ENCODE measurements at places on chromosomes 6 and 20.
A peak's percentile ranks its signal among the peaks of the same experiment; 100 is the strongest.

DNA sequence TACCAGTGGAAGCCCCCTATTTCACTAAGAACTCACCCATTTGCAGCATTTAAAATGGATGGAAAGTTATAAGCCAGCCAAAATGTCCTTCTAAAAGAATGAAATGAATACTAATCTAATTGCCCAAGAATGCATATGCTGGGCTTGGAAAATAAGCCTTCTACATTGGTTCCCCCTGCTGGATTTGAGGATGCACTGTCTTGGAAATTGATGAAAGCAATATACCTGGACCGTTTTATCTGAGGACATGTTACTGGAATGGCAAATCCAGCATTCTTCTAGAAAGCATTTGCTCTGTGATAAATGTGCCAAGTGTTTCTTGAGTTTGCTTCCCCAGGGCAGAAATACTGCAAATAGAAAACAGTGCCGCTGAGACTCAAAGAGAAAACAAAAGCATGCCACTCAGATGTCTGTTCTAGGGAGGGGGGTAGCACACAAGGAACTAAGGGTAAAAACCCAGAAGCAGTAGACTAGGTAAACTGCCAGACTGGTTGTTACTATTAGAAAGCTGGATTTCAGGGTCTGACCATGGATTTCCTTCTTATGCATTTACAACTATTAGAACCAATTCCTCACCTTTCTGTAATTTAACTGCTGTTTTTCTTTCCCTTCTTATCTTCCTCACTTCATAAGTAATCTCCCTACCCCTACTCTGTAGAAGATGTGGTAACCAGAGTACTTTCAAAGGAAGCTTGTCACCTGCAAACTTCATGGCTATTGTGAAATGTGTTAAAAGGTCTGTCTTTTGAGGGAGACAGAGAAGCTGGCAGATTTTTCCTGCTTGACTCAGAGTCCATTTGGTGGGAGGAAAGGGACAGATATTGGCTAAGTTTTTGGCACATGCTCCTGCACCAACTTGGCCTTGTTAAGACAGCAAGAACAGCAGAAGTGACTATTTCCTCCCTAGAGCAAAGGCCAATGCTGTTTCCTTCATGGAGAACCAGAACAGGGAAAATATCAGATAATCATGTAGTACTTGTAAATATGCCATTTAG, 642.6 kb downstream of the KIF16B start:
- no peak for DNase-seq

DNA sequence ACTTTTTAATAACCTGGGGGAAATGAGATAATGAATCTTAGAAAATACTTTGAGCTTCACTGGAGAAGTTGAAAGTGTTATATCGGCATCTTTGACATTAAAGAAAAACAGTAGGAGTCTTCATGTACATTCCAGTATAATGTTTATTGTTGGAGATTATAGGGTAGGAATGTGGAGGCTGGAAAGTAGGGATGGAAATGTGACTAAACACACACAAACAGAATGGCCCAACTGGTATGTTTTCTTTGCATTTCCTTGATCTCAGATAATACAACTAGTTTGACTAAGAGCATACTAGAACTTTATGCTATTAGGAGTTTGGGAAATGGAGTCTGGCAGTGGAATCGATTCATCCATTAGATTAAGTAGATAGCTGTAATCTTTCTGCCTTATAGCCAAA, 10.1 kb upstream of the BAG2 start:
- DNase-seq = no peak

DNA sequence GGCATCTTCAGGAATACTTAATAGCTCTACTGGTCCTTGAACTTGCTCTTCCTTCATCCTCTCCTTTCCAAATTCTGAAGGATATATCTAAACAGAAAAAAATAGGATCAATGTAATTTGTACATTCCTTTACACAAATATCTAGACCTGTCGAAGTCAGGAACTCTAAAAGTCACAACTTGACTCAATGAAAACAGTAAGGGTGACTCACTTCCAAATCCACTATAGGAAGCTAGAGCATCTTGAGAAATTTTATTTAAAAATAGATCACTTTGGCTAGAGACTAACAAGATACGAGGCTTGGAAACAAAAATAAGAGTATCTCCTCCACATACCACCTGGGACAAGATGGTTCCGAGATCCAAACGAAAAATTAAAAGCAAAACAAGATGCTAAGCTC, 12.2 kb downstream of the ESF1 start:
- DNase-seq = no peak

DNA sequence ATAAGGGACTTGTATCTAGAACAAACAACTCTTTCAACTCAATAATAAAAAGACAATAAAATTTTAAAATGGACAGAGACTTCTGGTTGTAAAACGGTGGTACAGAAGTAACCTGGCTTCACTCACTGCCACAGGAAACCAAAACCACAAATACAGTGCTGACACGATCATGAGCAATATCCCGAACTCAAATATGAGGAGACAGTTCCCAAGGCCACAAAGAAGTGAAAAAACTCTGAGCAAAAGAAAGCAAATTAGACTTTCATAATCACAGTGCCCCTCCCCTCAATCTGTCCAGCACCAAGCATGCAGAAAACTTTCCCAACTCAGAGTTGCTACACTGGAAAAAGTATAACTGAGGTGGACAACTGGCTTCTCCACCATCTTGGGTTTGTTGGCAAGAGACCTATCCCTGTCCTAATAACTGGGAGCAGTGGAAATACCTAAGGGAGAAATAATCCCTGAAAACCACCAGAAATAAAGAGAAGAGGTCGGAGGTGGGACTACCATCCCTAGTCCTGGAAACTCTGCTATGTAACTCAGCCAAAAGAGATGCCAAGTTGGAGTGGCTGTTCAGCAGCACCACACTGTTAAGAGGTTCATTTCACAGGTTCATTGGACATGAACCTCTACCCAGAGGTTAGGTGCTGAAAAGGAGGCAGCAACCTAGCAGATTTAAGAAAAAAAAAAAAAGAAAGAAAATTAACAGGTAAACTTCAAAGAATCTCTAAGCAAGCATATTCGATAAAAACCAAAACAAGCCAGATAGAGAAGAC, 55.5 kb downstream of the REV3L start:
- peak; percentile 6 for DNase-seq

- no peak for DNase-seq
Observed at GRCh38 chr6:75044846-75045245, 161.0 kb downstream of the COL12A1 start.

DNA sequence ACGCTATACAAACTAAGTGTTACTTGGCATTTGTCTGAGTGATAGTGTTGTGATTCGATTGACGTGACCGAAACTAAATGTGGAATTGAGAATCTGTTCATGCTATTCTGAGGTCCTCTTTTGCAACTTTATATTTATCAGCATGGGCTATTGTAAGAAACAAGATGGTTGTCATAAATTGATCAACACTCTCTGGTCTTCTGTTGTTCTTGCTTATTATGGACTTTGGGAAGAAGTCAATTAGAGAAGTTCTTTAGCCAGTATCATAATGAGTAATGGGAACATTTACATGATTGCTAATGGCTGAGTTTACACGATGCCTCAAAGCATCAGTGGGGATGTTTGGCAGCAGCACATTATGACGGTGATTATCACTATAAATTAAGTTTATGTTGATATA, 195.0 kb downstream of the CD83 start:
- DNase-seq = no peak

- DNase-seq = no peak
Observed at GRCh38 chr6:136771306-136771705, 21.0 kb downstream of the MAP3K5 start.

DNA sequence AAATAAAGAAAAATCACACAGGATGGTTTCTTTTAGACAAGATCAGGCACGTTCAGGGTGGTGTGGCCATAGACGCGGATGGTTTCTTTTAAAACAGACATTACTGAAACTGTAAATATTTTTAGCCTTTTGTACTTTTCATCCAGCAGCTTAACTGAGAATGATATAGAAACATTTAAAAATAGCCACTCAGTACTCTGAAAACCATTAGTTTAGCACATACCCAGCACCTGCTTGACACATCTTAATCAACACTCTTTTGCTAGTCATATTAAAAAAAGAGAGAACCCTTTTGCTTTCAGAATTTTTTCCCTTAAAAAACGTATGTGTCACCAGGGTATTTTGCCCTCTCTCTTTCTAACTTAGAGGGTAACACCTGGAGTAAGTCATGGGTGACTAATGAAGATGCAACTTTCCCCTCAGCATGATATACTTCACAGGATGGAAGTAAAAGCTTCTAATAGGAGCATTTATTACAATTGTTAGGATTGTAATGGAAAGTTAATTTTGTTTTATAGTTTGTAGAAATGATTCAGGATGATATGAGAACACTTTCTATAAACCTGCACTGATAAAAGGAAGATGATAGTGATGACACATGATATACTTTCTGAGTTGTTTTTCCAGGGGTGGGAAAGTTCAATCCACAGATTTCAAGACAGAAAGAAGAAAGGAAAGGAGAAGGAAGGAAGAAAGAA, 45.2 kb downstream of the BACH2 start:
- no peak for DNase-seq

GRCh38 chr6:109834595-109835437, 143.3 kb upstream of the GPR6 start:
- DNase-seq = no peak

DNA sequence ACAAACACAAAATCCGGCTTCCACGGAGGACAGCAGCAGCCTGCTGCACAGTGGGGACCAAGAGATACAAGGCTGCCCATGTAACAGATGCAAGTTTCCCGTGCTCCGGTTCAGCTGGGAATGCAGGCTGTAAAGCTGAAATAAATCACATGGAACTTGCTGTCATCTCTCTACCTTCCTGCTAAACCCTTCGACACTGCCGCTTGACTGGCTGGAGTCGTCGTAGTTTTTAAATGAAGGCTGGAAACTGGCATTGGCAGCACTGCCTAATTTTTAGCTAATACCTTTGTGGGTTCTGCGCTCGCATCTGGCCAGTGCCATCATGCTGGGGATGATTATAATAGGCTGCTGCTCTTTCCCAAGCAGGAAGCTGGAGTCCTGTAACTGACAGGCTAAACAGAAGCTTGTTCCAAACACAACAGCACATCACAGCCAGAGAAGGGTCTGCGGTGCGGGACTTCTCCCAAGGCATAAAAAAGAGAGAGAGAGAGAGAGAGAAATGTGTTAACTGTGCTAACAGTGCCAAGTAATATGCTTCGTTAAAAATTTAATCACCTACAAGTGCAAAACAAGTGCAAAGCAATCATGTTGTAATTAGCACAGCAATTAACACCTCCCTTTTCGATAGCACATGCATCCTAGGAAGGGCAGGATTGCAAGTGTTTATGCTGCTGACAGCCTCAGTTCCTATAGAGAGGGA, 146.1 kb downstream of the TFAP2A start:
- no peak for DNase-seq

DNA sequence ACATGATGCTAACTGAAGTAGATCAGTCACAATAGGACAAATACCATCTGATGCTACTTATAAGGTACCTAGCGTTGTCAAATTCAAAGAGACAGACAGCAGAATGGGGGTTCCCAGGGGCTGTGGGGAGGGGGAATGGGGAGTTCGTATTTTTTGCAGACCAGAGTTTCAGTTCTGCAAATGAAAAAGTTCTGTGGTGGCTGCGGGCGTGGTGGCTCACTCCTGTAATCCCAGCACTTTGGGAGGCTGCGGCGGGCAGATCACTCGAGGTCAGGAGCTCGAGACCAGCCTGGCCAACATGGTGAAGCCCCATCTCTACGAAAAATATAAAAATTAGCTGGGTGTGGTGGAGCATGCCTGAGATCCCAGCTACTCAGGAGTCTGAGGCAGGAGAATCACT, 68.1 kb downstream of the SLC22A23 start:
- no peak for DNase-seq

- no peak for DNase-seq
Observed at GRCh38 chr20:61815678-61816077, 250.0 kb downstream of the TAF4 start.

DNA sequence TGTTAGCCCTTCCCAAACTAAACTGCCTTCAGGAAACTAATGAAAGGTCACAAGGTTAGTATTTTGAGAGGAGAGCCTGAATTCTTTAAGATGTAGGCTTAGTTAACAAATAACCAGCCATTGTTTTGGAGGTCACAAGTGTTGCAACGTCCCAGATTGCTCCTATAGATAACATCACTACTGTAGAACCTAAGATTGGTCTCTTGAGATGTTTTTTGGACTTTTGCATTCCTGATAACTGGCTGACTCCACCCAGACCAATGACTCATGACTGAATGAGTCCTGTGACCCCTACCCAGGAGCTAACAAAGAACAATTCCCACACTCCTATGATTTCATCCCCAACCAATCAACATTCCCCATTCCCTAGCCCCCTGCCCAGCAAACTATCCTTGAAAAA, 178.8 kb downstream of the SCP2D1 start:
- no peak for DNase-seq

- DNase-seq = no peak
Observed at GRCh38 chr6:126643352-126643751, 303.4 kb downstream of the CENPW start.

DNA sequence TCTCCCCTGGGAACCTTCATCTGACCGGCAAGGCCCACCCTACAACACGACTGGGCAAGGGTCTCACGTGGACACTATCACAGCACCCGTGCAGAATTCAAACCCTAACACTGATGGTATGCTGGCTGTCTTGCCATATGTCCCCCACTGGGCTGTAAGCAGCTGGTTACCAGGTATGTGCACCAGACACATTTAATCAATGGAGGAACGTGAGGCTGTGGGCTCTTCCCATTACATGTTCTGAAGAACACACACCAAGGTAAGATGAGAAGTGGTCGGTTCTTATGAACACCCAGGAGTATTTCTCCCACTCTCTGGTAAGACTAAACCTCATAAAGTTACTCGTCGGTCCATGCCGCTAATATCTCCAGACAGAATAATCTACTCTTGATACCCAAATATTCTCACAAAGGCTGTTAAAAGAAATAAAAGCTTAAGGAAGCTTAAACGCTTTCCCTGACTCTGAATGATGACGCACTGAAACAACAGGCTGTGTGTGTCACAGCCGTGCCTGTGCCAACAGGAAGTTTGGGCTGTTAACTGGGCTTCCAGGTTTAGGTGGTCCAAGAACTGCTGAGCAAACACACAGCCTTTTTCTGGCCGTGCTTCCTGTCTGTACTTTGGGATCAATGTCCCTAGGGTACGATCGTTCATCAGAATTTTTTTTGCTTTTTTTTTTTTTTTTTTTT, 75.3 kb downstream of the SLC23A2 start:
- DNase-seq = no peak

DNA sequence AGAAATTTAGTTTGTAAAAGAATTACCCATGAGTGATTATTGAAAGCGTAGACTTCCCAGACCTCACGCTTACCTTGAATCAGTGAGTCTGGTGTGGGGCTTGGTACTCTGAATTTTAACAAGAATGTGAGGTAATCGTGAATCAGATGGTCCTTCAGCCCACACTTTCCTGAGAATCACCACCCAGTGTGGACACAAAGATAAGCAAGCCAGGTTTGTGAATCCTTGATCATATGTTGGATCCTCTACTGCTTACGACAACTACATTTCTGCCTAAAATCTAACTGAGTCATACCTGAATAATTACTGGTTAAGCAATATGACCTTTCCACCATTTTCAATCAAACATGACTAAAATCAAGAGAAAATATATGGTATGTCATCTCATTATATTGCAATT, 589.3 kb downstream of the TFAP2A start:
- no peak for DNase-seq

DNA sequence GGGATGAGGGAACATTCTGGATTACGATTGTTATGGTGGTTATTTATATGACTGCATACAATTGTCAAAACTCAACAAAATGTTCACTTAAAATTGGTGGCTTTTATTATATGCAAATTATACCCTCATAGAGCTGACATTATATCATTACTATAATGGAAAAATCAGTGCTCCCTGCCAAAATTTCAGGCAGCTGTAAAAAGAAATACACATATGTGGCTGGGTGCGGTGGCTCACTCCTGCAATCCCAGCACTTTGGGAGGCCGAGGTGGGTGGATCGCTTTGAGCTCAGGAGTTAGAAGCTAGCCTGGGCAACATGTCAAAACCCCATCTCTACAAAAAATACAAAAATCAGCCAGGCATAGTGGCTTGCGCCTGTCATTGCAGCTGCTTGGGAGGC, 75.8 kb upstream of the SULF2 start:
- DNase-seq = no peak

All from stimulated activated CD4-positive, alpha-beta T cell treated with anti-CD3 and anti-CD28 coated beads, Interleukin-12 subunit alpha, Interleukin-12 subunit beta, amount 100 ng/mL, for 24 hours (primary cell).